ENCODE measurements at places on chromosomes 6 and 20.

DNA sequence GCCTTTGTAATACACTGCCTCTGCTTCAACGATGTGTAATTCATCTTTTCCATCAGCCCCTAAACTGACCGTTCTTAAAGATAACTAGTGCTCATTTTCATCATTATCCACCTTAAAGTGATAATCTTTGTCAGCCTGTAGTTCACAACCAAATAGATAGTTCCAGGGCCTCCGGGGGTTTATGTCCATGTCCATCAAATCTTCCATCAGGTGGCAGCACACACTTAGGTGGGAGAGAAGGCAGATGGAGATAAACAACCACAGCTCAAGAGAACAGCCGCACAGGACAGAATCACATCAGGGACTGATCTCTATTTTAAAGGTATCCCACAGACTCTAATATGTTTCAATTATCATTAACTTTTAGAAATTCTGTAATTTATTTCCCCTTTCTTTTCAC is 90.9 kb downstream of the LMBRD1 start:
- DNase-seq = no peak

DNA sequence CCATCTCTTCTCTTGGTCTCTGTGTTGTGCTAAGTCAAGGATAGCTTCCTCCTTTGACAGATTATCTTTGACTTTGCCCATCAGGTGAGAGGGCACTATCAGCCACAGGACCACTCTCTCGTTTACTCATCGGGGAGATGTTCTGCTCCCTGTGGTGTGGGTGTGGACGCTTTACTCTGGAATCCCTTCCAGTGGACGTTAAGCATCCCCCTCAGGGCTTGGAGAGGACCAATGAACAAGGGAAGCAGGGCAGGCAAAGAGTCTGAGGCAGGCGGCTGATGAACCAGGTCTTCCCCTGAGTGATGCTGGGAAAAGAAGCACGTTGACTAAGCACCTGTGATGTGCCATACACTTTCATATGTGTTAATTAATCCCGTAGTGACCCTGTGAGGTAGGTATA is 21.0 kb upstream of the RNF24 start:
- no peak for DNase-seq

GRCh38 chr6:156557251-156557910 is 219.8 kb upstream of the ARID1B start:
- DNase-seq = no peak

DNA sequence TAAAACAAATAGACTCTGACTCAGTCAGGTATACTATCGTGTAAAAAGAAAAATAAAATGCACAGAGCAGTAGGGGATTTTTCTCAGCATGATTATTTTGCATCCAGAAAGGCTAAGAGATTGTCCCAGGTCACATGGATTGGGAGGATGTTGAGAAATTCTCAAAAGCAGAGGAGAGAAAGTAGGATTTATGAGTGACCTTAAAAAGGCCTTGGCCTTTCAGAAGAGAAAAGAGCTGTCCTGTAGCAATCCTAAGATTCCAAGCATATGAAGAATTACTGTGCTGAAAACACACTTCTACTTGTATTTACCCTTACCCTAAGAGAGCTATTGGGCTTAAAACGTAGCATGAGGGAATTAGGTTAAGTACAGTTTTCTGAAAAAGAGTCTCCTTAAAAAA is 149.7 kb upstream of the ENPP5 start:
- DNase-seq = no peak

DNA sequence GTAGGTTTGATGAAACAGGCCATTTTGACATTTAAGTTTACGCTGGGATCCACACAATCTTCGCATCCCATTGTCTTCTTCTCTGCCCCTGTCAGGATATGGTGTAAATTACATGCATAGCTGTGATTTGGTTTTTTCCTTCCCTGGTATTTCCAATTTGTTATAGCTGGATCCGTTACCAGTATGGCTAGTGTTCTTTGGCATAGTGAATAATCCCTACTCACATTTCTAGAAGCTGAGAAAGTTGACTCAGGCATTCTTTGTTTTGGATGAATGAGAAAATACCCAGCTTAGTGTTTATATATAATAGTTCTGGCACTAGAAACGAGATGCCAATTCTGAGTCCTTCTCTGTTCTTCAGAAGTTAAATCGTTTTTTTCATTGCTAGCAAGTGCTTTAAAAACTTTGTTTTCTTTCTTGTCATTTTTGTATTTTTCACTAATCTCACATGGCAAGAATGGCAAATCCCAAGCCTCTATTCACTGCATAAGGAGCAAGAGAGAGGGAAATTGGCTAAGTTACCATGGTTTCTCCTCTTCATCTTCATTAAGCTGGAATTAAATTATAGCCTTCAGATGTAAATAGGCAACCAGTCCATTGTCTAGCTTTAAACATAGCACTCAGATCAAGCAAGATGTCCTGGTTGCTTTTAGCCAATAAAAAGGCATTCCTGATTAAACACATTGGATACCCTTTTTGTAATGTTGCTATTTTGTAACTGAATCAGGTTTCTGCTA is 91.9 kb upstream of the LAMP5 start:
- no peak for DNase-seq

DNA sequence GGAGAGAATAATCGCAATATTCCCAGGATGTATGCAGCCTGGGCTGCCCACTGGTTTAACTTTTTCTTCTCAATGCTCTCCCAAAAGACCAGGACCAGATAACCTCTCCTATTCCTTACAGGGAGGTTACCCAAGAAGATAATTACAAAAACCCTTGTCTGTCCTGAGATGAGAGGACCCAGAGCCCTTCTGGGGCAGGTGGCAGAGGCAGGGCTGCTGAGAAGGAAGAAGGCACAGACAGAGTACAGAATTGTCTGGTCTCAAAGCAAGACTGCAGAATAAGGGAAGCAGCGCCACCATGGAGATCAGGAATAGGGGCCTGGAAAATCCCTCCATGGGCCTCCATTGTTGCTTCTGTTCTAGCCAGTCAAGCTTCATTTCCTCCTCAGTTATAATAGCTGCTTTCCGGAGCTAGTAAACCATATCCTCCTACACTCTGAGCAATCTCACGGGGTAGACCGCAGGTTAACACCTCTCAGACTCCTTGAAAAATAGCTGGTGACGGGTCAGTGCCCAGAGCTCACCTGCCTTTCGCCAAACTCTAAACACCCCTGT is 463 bp upstream of the HLA-DMB start:
- DNase-seq = no peak

DNA sequence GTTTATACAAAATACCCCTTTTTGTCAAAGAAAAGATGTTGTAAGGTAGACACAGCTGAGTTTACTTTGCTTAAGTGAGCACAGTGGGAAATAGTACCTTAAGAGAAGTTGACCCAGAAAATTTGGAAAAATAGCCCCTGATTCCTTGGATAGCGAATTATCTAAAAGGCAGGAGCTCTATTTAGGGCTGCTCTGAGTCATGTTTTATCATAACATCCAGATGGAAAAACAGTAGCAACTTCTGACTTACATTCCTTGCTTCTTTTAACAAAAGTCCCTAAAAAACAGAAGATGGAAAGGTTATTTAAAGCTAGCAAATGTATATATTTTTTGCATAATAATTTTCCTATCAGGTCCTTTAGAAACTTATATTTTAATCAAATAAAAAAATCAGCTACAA is 59.0 kb downstream of the THEMIS start:
- no peak for DNase-seq

DNA sequence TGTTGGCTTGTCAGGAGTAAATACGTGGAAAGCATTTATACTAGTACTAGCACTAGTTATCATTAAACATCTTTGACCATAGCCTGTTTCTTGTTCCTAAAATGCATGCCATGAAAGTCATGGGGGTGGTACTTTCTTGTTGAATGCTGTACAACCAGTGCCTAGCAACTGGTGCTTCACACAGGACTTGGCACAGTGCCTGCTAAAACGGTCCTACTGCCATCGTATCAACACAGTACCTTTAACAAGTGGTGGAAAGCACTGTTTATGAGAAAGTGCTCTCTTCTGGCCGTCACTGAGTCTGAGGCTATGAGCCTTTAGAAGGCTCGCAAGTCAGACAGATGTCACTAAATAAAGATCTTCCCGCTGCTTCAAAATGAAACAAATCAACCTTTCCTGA is 21.6 kb downstream of the ZNFX1 start:
- no peak for DNase-seq

GRCh38 chr6:43489277-43490072 is 12.1 kb downstream of the TJAP1 start:
- no peak for DNase-seq

DNA sequence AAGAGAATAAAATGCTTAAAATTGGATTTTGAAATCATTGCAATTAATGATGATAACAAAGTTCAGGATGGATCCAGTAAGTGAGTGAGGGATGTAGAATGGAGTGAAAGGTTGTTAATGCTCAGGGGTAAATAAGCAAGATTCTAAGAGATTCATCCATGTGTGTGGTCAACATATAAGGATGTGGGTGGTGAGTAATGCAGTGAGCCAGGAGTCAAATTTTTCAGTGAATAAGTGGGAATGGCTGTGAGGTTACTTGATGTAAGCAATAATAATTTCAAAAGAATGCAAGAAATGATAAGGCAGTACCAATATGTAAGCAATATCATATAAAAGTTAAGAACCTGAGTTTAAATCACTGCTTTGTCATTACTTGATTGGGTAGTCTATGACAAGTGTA is 207.5 kb upstream of the ADGRB3 start:
- no peak for DNase-seq

DNA sequence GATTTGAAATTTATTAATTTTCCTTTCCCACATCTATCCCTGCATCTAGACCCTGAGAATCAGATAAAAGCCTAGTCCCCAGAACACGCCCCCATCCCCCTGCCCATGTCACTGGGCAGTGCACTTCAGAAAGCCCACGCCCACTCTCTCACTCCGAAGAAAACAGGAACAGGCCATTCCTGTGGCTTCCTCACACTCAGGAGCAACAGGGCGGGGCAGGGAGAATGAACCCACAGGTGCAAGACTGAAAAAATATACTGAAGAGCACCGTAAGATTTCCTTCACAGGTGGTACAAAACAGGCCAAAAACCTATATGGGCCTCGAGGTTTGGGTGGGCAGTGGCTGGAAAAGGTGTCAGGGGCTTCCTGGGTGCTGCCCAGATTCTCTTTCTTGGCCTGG is 3.4 kb downstream of the OXT start:
- no peak for DNase-seq

DNA sequence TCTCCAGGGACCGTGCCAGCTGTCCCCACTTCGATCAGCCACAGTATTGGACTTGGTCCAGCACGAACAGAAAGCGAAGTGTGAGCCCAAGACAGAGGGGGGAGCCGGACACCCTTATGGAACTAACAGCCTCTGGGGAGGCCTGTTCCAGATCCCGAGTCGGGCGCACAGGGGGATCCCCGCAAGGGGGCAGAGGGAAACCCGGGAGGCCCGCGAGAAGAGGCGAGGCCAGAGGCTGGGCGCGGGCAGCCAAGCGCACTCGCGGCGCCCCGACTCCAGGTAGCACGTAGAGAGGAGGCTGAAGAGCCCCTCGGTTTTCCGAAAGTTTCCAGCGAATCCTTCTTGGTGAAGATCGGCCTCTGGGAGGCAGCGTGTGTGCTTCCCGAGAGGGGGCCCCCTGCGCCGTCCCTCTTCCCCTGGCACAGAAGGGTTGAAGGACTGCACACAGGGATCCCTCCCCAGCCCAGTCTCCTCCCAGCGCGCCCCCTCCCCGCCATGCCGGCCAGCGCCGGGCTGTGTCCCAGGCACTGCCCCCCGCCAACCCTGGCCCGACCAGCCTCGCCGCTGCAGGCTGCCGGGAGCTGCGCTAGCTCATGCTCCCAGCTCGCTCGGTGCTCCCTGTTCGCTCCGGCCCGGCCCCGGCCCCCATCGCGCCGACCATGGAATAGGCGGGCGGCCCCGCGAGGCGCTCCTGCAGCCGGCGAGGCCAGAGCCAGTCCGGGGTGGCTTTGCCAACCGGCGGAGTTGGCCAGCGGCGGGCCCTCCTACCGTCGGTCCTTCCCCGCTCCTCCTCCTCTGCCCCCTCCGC is 577 bp upstream of the SLC24A3 start:
- no peak for DNase-seq

GRCh38 chr6:101711518-101711917 is 318.0 kb downstream of the GRIK2 start:
- DNase-seq = no peak

GRCh38 chr6:123830120-123830519 is 26.5 kb downstream of the NKAIN2 start:
- no peak for DNase-seq

DNA sequence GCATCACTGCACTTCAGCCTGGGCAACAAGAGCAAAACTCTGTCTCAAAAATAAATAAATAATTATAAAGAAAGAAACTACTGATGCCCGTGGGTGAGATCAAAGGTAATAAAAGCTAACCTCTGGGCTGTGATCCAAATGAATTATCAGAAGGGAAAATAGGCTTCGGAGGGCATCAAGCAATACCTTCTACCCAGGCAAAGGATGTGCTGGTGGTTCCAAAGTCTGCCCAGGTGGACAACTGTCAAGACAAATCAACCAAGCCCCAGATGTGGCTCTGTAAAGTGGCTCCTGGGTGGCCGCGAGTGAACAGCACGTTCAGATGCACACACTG is 95.6 kb downstream of the SCML4 start:
- DNase-seq = no peak

Data from stimulated activated naive CD4-positive, alpha-beta T cell (primary cell).